COR-L47 (cell line): ENCODE measurements at places on chromosomes 11 and 22.

GRCh38 chr11:95514416-95515110, 275.0 kb downstream of the FAM76B start:
- no peak for DNase-seq

DNA sequence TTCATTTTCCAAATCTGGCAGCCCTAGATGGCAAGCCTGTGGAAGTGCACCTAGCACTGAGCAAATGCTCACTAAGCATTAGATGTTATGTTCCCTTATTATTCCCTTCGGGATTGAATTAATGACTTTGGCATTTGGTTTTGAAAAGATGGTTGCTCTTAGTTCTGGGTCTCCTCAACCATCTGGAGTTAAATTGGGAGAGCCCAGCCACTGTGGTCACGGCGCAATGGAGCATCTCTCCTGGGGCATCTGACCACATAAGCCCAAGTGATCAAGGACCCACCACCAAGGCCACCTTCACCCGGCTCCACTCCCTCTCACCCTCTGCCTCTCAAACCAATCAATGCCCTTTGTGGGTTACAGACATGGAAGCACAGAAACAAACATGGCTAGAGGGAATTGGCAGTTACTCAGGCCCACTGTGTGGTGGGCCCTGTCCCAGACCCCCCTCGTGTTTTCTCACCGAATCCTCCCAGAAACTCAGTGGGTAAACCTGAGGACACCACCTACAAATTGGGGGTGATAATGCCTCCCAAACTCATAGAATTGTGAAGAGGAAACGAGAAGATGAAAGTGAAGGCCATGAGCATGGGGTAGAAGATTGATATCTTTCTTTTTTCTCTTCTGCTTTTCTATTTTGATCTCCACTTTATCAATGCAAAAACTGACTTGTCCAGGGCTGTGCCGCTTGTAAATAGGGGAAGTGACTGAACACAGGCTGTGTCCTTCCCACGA, 52.2 kb downstream of the IRAG1 start:
- no peak for DNase-seq

- no peak for DNase-seq
These were observed 7.2 kb downstream of the PIWIL4 start for GRCh38 chr11:94574193-94574961.

DNA sequence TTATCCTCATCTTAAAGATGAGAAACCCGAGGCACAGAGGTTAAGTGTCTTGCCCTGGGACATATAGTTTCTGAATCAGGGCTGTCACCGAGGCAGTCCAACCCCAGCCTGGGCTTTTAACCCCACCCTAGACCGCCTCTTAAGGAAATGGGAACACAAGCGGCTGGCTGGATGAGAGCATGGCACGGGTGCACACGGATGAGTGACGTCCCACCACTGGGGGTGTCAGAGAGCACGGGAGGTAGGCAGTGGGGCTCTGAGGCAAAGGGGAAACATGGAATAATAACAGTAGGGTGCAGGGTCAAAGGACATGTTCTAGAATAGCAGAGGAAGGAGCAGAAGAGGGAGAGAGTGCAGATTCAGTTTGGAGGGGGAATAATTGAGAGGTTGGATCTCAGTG, 22.3 kb downstream of the PPFIBP2 start:
- no peak for DNase-seq

GRCh38 chr11:1765871-1766718, 2.4 kb upstream of the CTSD start:
- DNase-seq, result no peak

DNA sequence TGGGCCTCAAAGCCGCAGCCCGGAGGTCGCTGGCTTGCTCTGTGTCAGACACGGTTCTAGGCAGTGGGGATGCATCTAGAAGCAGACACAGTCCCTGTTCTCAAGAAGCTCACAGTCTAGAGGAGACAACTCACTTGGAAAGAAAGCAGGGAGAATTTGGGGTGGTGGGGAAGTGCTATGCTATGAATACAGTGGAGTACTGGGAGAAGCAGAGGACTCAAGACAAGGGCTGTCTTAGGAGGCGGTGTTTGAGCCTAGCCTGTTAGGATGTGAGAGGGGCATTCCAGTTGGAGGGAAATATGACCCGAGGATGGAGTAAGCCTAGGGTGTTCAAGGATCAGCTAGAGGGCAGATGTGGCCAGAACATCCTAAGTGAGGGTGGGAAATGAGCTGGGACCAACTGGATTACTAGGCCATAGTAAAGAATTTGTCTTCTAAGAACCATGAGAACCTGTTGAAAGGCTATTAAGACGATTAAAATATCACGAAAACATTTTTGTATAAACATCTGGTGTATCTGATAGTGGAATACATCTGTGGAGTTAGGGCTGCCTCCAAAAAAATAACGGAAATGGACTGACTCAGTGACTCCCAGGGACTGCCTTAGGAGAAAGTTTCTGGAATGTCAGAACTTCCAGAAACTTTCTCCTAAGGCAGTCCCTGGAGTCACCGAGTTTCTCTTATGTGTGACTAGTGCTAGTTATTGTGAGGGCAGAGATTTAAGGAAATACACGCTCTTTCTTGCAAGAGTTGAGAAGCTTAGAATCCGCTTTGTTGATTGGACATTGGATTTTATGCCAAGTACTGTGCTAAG, 1.1 kb upstream of the PITPNB start:
- no peak for DNase-seq
